ENCODE measurements at places on chromosomes 13 and 19.
A peak's percentile ranks its signal among the peaks of the same experiment; 100 is the strongest.

- no peak for DNase-seq
These were observed at the start of gene SCGB2B2 for GRCh38 chr19:34676697-34677385. SCGB2B2 (minus strand) TSS chr19:34677159; CDS start chr19:34594563, 82,596 bp downstream.

DNA sequence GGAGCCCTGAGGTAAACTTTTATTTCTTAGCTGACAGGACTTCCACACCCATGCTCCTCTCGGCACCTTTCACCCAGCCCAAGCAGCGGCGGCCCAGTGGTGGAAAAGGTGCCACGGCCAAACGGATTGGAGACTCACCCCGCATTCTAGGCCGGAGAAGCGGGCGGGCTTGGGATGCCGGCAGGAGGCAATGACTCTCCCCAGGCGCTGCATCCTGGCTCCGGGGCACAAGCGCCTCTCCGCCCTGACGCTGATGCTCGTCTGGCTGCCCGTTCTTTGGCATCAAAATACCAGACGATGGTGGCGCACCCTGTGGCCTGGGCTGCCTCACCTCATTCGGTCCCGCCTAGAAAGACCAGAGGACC, 6.7 kb upstream of the ZNF606 start:
- no peak for DNase-seq

DNA sequence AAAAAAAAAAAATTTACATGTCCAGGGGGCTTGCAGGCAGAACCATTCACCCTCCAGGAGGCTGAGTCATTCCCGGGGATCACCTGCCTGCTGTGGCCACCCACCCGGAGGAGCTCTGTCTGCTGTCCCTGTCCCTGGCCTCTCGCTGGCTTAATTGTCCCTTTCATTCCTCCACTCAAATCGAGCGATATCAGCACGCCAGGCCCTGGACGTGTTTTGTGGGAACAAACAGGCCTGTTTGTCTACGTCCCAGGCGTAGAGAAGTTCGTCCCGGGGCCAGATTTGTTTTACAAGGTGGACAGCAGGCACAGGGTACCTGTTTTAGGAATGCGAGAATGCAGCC, 21.2 kb downstream of the SULT2B1 start:
- peak; percentile 34 for DNase-seq

GRCh38 chr13:23680845-23681669, 110.8 kb downstream of the TNFRSF19 start:
- peak; percentile 37 for DNase-seq

- no peak for DNase-seq
These were observed 86.3 kb downstream of the RNASEH2B start for GRCh38 chr13:50995854-50996253.
